ENCODE measurements at places on chromosomes 7 and 10. TPM values are rescaled to one million over a fixed set of nuclear protein-coding genes. Genes with fewer than 3 reads are reported as not detected.

The PDK4 gene
- total RNA-seq: not detected

The CCNY gene
- 32.1 TPM for total RNA-seq

The RASSF4 gene
- total RNA-seq: 3.1 TPM

The ZSCAN25 gene
- 21.0 TPM for total RNA-seq

The MBL2 gene
- total RNA-seq: not detected

The WASHC2C gene
- 29.1 TPM for total RNA-seq

The COBL gene
- under 0.01 TPM for total RNA-seq

The REEP3 gene
- 19.2 TPM for total RNA-seq

The SPDYE2B gene
- not detected for total RNA-seq

The AOAH gene
- 0.22 TPM for total RNA-seq

The SH2D4B gene
- total RNA-seq: 0.22 TPM

The SRI gene
- 42.0 TPM for total RNA-seq

The NRP1 gene
- total RNA-seq: 2.4 TPM

The CHN2 gene
- 25.5 TPM for total RNA-seq

The HOXA6 gene
- not detected for total RNA-seq

The FAM3C gene
- 45.9 TPM for total RNA-seq

The ZCWPW1 gene
- 4.3 TPM for total RNA-seq

The IFIT1B gene
- not detected for total RNA-seq

The ARHGAP22 gene
- total RNA-seq: 0.39 TPM

The HMX3 gene
- total RNA-seq: not detected

The SKAP2 gene
- total RNA-seq: 8.6 TPM

The GBF1 gene
- 72.2 TPM for total RNA-seq

The CDH23 gene
- 31.4 TPM for total RNA-seq

The LIPN gene
- not detected for total RNA-seq

The BHLHA15 gene
- total RNA-seq: 0.98 TPM

The TMEM176A gene
- total RNA-seq: not detected

The PRLHR gene
- total RNA-seq: not detected

The SMO gene
- 12.3 TPM for total RNA-seq

The CYP2E1 gene
- 0.54 TPM for total RNA-seq

The SPDYE18 gene
- total RNA-seq: not detected

The SORBS1 gene
- 1.6 TPM for total RNA-seq

The C10orf67 gene
- not detected for total RNA-seq
